Smooth muscle cell of the brain vasculature (primary cell): ENCODE measurements at places on chromosomes 4 and X.
A peak's percentile ranks its signal among the peaks of the same experiment; 100 is the strongest.

DNA sequence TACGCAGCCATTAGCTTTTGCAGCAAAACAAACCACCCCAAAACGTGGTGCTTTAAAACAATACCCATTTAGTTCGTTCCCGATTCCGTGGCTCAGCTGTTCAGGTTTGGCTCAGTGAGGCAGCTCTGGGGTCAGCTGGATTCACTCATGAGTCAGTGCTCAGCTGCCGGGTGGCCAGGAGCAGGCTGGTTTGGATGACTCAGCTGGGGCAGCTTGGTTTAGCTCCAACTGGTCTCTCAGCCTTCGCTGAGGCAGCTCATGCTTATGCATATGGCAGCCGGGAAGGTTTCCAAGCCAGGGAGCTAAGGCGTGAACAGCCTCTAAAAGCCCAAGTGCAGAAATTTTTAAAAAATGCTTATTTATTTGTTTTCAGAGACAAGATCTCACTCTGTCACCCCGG, 13.3 kb upstream of the CD99 start:
- DNase-seq = peak; percentile 75

GRCh38 chr4:5755679-5756078, 44.7 kb downstream of the EVC start:
- no peak for DNase-seq

DNA sequence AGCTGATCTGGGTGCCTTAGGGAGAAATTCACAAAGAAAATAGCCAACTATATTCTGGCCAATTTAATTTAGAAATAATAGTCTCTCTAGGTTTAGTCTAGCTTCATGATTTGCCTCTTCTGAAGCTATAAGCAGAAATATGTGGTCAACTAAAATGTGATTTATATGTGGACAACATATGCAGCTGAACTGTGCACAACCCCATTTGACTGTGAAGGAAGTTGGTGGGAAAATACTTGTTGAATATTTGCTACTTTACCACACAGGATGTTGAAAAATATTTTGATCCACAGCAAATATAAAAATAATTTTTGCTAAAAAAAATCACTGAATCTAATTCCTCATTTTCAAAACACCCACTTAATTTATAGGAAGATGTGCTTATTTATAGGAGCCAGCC, 15.7 kb upstream of the RNF128 start:
- DNase-seq = no peak

DNA sequence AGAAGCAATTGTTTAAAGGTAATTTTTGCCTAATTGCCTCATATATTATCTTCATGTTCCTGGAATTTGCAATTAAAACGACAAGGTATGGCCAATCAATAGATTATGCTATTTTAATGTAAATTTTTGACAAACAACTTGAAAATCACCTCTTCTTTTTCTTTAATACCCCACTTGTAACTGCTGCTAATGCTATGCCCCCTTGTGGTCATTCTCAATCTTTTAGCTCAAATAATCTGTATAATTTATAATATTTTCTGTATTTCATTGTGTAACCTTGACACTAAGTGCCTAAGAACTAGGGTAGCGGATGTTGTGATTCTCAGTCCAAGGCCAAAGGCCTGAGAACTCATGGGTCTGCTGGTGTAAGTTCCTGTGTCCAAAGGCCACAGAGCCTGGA, 831.7 kb upstream of the POU3F4 start:
- DNase-seq = no peak

DNA sequence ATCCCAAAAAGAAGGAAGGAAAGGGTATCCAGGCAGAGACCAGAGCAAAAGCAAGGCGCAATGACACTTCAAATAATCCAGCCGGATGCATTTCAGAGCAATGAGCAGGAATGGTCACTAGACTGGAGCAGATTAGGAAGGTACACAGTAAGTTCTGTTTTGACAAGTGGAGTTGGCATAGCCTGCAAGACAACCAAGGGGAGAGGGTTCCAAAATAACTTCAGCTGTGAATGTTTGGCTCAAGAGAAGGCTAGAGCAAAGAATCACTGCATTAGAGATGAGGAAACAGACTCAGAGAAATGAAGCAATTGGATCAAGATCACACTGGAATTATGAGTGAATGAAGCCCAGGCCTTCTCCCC, 90.0 kb upstream of the EGFL6 start:
- no peak for DNase-seq
